ENCODE measurements at places on chromosomes 11 and 22. TPM values are rescaled to one million over a fixed set of nuclear protein-coding genes. Genes with fewer than 3 reads are reported as not detected.

- DNase-seq: peak; percentile 56
These were observed 999 bp downstream of the TSKU start for GRCh38 chr11:76783896-76784813.

DNA sequence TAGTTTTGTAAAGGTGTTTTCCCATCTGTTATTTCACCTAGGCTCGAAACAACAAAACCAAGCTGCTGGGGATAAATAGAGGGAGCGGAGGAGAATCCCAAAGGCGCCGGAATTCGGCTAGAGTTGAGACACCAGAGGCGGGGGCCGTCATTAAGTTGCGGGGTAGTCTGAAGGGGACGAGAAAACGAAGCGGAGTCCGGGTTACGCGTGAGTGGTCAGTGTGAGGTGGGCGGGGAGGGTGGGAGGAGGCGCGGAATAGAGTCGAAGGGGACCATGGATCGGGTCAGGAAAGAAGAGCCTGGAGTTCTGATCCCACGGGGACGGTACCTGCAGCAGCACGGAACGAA is 361 bp downstream of the SRPRA start:
- DNase-seq: no peak

DNA sequence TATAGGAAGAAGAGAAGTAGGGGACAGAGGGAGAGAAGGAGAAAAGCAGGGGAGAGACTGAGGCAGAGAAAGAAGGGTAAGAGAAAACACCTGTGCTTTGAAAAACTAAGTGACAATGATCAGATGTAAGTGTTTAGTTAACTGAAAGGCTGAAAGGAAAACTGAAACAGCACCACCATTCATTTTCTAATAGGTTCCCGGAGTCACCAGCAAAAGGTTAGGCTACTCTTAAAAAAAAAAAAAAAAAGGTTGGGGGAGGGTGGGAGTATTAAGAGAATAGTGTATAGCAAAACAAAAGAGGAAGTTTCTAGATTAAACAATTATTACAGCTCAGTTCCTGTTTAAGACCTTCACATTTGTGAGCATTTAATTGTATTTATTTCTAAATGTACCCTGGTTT is 113.8 kb downstream of the CADM1 start:
- no peak for DNase-seq

- no peak for DNase-seq
These were observed 13.0 kb upstream of the EIF3D start for GRCh38 chr22:36541831-36542411.

- DNase-seq: no peak
These were observed 61.9 kb upstream of the SORL1-AS1 start for GRCh38 chr11:121514432-121515334.

GRCh38 chr11:47656260-47656885 is 14.0 kb upstream of the MTCH2 start:
- no peak for DNase-seq

- DNase-seq: no peak
These were observed 1196.2 kb upstream of the TENM4 start for GRCh38 chr11:80636999-80637398.

DNA sequence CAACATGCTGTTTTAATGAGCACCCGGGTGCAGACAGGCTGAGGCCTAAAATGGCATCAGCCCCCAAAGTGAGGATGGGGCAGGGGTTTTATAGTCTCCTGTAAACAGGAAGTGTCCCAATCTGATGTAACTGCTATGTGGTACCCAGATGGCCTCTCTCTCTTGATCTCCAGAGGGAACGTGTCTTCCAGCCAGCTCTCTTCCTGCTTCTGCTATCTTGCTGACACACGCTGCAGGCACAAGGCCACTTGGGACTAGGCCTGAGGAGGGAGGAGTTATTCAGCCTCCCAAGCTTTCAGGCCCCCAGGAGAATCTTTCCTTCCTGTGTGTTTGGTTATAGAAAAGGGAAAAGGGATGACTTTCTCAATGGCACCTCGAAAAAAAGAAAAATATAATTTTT is 11.4 kb upstream of the VSTM5 start:
- no peak for DNase-seq

GRCh38 chr11:44271286-44271685 is 38.7 kb downstream of the ALX4 start:
- no peak for DNase-seq

- no peak for DNase-seq
These were observed 14.2 kb upstream of the RFPL2 start for GRCh38 chr22:32219026-32219425.

- DNase-seq: no peak
These were observed 40.1 kb downstream of the BID start for GRCh38 chr22:17734187-17734586.

- DNase-seq: no peak
These were observed 4.2 kb upstream of the CTR9 start for GRCh38 chr11:10746871-10747270.

DNA sequence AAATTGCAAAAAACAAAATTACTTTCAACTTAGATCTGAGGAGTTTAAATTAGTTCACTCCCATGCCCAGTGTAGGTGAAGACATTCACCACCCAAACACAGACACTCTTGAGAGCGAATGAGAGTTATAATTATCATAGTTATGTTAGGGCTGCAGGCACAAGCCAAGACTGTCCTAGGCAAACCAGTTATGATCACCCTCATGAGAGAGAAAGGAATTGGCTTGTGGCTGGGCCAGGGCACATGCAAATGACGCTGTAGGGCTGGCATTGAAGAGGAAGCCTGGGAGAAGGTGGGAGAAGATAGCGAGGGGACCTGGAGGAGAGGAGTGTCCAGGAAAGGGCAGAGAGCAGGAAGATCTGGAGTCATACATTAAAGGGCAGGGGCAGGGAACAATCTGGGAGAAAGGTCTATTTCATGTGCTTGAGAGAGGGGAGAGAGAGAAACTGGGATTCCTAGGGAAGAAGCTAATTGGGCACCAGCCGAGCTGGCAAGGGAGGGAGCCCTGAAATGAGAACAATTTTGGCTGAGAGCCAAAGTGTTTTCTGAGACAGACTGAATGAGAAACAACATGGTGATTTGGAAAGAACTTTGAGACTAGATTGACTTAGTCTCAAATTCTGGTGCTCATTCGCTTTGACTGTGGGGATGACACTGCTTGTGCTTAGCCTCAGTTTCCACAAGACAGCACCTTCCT is 279.9 kb downstream of the KIRREL3 start:
- peak; percentile 25 for DNase-seq

DNA sequence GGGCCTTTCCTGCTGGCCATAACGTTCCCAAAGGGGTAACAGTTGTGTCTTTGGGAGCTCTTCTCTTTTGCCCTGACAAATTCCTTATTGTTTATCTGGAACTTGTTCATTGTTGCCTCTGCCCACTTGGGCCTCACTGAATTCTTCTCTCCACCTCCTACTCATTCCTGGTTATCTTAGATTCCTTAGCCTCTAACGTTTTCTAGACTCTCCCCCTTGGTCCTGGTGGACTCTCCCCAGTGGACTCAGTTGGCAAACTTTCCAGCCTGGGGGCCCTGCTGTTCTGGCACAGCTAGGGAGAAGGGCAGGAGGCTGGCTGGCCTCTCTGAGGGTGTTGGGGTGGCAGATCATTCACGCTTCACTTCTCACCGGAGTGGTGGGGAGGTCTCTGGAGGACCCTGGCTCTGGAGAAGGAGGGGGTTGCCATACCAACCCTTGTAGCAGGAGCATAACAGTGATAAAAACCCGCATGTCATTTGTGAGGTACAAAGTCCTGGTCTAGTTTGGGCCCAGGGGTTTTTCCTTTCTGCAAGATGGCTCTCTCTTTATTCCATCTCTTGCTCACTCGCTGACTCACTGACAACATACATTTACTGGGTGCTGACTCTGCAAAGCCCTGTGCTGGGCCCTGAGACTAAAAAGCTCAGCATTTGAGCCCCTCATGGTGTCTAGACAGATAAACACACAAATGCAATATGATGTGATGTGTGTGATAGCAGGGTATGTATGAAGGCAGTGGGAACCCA is 39.7 kb downstream of the YWHAH start:
- no peak for DNase-seq

The PLXNB2 gene
- 173 TPM for total RNA-seq

The CAT gene
- 38.3 TPM for total RNA-seq

The NOX4 gene
- total RNA-seq: 0.19 TPM
